ENCODE measurements at places on chromosomes 2 and 18. TPM values are rescaled to one million over a fixed set of nuclear protein-coding genes. Genes with fewer than 3 reads are reported as not detected.

GRCh38 chr18:57519668-57520424 lies 66.7 kb downstream of the FECH start:
- no peaks in the 10 kb centered on the region for H3K27me3 ChIP-seq
- H3K4me1 ChIP-seq = no peaks in the 10 kb centered on the region
- no peak for DNase-seq
- no peak overlapping the region for H3K4me3 ChIP-seq

- no peak overlapping the region for H3K27ac ChIP-seq
- no peaks in the 10 kb centered on the region for H3K36me3 ChIP-seq
- no peak overlapping the region for H3K4me3 ChIP-seq
- no peak for DNase-seq
- H3K27me3 ChIP-seq = no peaks in the 10 kb centered on the region
- H3K4me1 ChIP-seq = no peaks in the 10 kb centered on the region
These were observed 269.5 kb downstream of the EIPR1 start for GRCh38 chr2:3108105-3108504.

- H3K4me3 ChIP-seq = peak overlapping the region; percentile 63
- H3K27me3 ChIP-seq = peaks cover 7% of the 10 kb centered on the region
- H3K36me3 ChIP-seq = no peaks in the 10 kb centered on the region
- no peak overlapping the region for H3K27ac ChIP-seq
- peak; percentile 51 for DNase-seq
These were observed 16.0 kb downstream of the PDCD1 start for GRCh38 chr2:241842620-241843211.

- H3K27ac ChIP-seq = no peak overlapping the region
- no peaks in the 10 kb centered on the region for H3K27me3 ChIP-seq
- no peak overlapping the region for H3K4me3 ChIP-seq
- DNase-seq = no peak
- no peaks in the 10 kb centered on the region for H3K4me1 ChIP-seq
These were observed 66.7 kb downstream of the PTPN4 start for GRCh38 chr2:119826370-119826961.

- no peaks in the 10 kb centered on the region for H3K27me3 ChIP-seq
- no peak overlapping the region for H3K4me3 ChIP-seq
- no peak for DNase-seq
- no peaks in the 10 kb centered on the region for H3K36me3 ChIP-seq
- H3K4me1 ChIP-seq = no peaks in the 10 kb centered on the region
- H3K27ac ChIP-seq = no peak overlapping the region
These were observed 469.3 kb downstream of the PLCL1 start for GRCh38 chr2:198273660-198274059.

GRCh38 chr2:33810046-33810835 lies 211.1 kb upstream of the FAM98A start:
- no peaks in the 10 kb centered on the region for H3K4me1 ChIP-seq
- DNase-seq = no peak
- no peaks in the 10 kb centered on the region for H3K27me3 ChIP-seq
- no peaks in the 10 kb centered on the region for H3K36me3 ChIP-seq
- H3K4me3 ChIP-seq = no peak overlapping the region
- no peak overlapping the region for H3K27ac ChIP-seq

EMX1 gene
- total RNA-seq = 0.44 TPM

RBM43 gene
- 6.6 TPM for total RNA-seq

KIF5C gene
- 13.3 TPM for total RNA-seq

Measured in breast epithelium (tissue), 4 donors.